ENCODE measurements at places on chromosomes 2 and 18. TPM values are rescaled to one million over a fixed set of nuclear protein-coding genes. Genes with fewer than 3 reads are reported as not detected.

The CABYR gene
- 1.6 TPM for total RNA-seq

The AMER3 gene
- total RNA-seq, result 0.74 TPM

The TRIM43 gene
- not detected for total RNA-seq

The FEV gene
- total RNA-seq, result not detected

The CCDC85A gene
- 7.8 TPM for total RNA-seq

The RFTN2 gene
- total RNA-seq, result 22.6 TPM

The METTL21A gene
- total RNA-seq, result 10.3 TPM

The UGT1A8 gene
- total RNA-seq, result not detected

The DES gene
- total RNA-seq, result 23.9 TPM

The SLC38A11 gene
- total RNA-seq, result not detected

The EN1 gene
- not detected for total RNA-seq

The DNAJC5G gene
- not detected for total RNA-seq

The ABHD1 gene
- 0.11 TPM for total RNA-seq

The NPAS2 gene
- total RNA-seq, result 17.1 TPM

The COL3A1 gene
- total RNA-seq, result 2,500 TPM

The FBXO36 gene
- 9.3 TPM for total RNA-seq

The LOXHD1 gene
- total RNA-seq, result 1.9 TPM

The MREG gene
- total RNA-seq, result 30.2 TPM

The HNRNPA3 gene
- 155 TPM for total RNA-seq

The UNC80 gene
- total RNA-seq, result 0.03 TPM

The RNF138 gene
- 37.9 TPM for total RNA-seq

The MOCOS gene
- total RNA-seq, result 4.0 TPM

The TLX2 gene
- not detected for total RNA-seq

The TPO gene
- total RNA-seq, result 0.31 TPM

The SP100 gene
- 89.3 TPM for total RNA-seq

The PAIP2B gene
- 9.1 TPM for total RNA-seq

The UNC50 gene
- total RNA-seq, result 36.4 TPM

The CNGA3 gene
- 0.40 TPM for total RNA-seq

The TBR1 gene
- not detected for total RNA-seq

The IL18R1 gene
- total RNA-seq, result 35.5 TPM

The RTKN gene
- 37.5 TPM for total RNA-seq

The RAB1A gene
- 141 TPM for total RNA-seq

The HTRA2 gene
- 32.4 TPM for total RNA-seq

The INPP5D gene
- 24.9 TPM for total RNA-seq

The DDX1 gene
- total RNA-seq, result 62.3 TPM

The POTEI gene
- total RNA-seq, result 4.0 TPM

The PRKAG3 gene
- not detected for total RNA-seq

The CYP27C1 gene
- total RNA-seq, result 0.06 TPM

The LYG2 gene
- total RNA-seq, result not detected

Data from lung (tissue), 17 donors.